ENCODE measurements at places on chromosomes 5 and 9.

- DNase-seq = no peak
Measured at GRCh38 chr9:92652461-92652860, 17.5 kb downstream of the IPPK start.

- DNase-seq = no peak
Measured at GRCh38 chr5:132819468-132819867, 6.4 kb downstream of the SOWAHA start.

- DNase-seq = no peak
Measured at GRCh38 chr5:100803397-100803796, 99.7 kb downstream of the ST8SIA4 start.

GRCh38 chr9:98124637-98125426 is 5.8 kb upstream of the TRIM14 start:
- no peak for DNase-seq

GRCh38 chr5:55232271-55232984 is 980 bp downstream of the CCNO start:
- DNase-seq = no peak

GRCh38 chr9:71121275-71122021 is at the start of gene TRPM3:
Gene TRPM3, minus strand, starts transcription at chr9:71121621. Its CDS starts 267 bp downstream, at chr9:71121354.
- DNase-seq = no peak

DNA sequence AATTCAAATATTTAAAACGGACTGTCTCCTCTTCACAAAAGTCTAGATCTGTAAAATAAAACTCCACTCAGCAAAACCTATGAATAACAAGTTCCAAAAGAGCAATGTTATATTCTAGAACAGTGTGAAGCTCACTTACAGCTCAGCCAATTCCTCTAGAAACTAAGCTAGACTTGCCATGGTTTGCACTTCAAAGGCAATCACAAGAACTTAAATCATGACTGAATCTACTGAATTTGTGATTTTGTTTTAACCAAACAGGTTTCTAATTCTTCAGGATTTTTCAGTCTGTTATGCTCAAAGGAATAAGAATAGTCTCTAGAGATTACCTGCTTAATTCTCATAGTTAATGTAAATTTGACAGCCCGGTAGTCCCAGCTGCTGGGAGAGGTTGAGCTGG is 1.4 kb upstream of the PKD2L2 start:
- no peak for DNase-seq

Measured in activated CD4-positive, alpha-beta T cell treated with anti-CD3 and anti-CD28 coated beads, Interleukin-10, Interleukin-2, amounts not matched to agents 100 ng/mL and 50 ng/mL, durations not matched to agents 16 hours and 8 hours (primary cell).